ENCODE measurements at places on chromosomes 7 and 10. TPM values are rescaled to one million over a fixed set of nuclear protein-coding genes. Genes with fewer than 3 reads are reported as not detected.

CLDN15 gene
- total RNA-seq = 10.5 TPM

ALOX5 gene
- total RNA-seq = 0.18 TPM

TM9SF3 gene
- total RNA-seq = 157 TPM

KCTD7 gene
- 14.6 TPM for total RNA-seq

DNA sequence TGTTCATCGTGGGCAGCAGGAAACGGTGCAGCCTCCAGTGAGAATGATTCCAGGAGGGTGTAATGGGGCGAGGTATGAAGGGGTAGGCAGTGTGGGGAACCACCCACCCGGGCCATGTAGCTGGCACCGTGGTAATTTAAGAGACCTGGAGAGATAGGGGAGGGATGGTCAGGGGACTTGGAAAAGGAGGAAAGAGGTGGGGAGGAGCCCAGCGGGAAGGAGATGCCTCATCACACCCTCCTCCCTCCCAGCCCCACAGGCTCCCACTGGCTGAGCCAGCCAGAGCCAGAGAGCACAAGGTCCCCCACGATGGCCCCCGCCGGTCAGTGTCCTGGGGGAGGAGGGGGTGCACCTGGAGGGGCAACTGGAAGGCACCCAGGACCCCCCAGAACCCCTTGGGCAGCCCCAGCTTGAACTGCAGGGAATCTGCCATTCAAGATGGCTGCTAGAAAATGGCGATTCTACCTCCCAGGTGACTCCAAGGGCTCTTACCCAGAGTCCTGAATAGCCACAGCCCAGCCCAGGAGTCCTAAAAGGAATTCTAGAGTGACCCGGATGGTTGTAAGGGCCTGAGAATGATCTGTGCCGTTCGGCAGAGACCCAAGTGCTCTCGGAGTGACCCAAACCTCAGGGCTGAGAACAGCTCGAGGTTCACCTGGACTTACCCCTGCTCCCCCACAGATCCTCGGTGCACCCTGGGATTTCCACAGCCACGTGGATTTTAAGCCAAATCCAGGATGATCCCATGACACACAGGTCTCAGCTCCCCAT is 28.8 kb downstream of the CALML3 start:
- no peak for DNase-seq

DNA sequence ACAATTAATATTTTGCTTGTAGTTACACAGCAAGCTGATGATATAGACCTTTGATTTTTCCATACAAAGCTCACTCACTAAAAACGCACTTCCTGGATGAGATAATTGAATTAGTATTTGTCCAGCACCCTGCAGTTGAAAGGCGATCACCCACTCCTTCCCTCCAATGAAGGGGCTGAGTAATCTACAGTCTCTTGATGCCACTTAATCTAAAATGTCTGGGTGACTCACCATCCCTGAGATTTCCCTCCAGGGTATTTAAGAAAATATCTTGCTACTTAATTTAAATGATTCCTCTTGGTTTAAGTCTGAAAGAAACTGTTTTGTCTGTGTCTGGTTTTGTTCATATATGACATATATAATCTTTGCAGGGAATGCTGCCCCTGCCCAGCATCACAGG is 515.3 kb downstream of the GRID1 start:
- DNase-seq = no peak

DNA sequence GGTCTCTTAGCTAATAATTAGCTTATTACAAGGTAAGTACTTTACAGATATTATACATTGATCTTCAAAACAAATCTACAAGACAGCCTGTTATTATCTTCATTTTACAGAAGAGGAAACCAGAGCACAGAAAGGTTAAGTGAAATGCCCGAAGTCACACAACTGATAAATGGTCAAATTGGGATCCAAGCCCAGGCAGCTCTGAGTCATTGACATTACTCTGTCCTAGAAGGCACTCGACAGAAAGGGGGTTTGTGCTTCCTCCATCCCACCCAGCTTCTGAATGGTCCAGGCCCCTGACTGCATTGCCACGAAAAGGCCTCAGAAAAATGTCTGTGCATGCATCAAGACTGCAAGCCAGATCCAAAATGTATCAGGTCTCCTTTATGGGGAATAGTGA is 81.3 kb upstream of the ZNF438 start:
- DNase-seq = no peak

- DNase-seq = no peak
Measured at GRCh38 chr10:1025683-1026082, at the start of gene IDI2. TSS of gene IDI2 (minus strand) at chr10:1025859. CDS start at chr10:1024723, 1,136 bp downstream.

DNA sequence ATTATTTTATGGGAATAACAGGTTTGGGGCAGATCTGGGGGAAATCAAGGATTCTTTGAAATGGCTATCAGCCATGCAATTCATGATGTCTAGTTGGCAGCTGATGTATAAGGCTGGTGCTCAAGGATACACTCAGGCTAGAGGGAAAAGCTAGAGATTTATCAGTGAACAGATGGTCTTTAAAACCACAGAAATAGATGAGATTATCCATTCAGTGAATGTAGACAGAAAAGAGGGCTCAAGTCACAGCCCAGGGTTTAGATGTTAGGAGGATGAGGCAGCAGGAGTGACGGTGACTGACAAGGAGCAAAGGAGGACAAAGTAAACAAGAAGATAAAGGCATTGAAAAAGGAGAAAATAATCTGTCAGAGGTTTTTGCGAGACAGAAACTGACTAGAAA is 238.7 kb downstream of the CDK14 start:
- no peak for DNase-seq
